ENCODE measurements at places on chromosomes 3 and 15.
A peak's percentile ranks its signal among the peaks of the same experiment; 100 is the strongest.

DNA sequence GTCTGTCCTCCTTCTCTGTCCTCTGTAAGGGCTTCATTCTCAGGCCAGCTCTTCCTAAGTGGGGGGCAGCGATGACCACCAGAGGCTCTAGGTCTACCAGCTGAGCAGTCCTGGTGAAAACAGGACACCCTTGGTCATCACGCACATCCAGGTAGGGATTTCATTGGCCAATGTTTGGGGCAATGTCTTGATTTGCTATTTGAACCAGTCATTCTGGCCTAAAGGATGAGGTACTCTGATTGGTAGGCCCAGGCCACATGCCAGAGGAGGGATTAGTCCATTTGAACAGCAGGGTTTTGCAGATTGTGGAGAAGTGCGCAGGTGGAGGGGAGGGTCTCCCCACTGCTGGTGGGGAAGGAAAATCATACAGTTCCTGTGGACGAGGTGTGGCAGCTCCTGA lies 57.3 kb downstream of the PLXNA1 start:
- no peak for DNase-seq

DNA sequence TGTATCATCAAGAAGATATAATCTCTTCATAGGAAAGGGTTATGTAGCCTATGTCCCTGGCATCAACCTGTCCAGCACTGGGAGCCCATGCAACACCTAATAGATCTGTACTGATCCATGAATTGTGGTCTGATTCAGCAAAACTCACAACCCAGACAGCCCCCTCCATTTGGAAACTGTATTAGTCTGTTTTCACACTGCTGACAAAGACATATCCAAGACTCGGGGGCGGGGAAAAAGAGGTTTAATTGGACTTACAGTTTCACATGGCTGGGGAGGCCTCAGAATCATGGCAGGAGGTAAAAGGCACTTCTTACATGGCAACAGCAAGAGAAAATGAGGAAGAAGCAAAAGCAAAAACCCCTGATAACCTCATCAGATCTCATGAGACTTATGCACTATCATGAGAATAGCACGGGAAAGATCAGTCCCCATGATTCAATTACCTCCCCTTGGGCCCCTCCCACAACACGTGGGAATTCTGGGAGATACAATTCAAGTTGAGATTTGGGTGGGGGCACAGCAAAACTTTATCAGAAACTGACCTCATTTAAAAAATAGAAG lies 83.3 kb downstream of the TRIM42 start:
- no peak for DNase-seq

DNA sequence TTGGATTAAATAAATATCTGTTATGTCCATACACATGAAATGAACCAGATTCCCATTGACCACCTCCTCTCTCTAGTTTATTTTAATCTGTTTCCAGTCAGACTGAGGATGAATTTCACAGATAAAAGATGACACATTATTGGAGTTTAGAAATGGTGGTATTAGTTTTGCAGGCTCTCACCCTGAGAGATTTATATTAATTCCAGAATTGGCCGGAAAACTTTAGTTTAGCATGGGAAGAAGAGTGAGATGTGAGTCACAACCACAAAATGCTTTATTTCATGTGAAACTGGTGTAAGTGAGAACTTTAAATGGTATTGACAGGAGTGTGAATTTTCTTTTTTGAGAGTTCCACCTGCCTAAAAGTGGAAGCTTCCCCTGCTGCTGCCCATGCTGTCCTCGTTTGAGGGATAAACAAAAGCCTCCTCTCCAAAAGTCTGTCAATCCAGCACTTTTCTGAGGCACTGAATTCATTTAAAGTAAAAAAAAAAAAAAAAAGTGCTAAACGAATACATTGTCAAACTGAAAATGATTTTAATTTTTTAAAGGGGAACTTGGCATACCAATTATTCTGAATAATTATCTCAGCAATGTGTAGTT lies 65.1 kb upstream of the EPHA3 start:
- peak; percentile 28 for DNase-seq

- DNase-seq = no peak
Measured at GRCh38 chr3:193947596-193947995, 188.4 kb upstream of the HES1 start.

- peak; percentile 48 for DNase-seq
Measured at GRCh38 chr3:108342837-108343486, 46.6 kb downstream of the HHLA2 start.

DNA sequence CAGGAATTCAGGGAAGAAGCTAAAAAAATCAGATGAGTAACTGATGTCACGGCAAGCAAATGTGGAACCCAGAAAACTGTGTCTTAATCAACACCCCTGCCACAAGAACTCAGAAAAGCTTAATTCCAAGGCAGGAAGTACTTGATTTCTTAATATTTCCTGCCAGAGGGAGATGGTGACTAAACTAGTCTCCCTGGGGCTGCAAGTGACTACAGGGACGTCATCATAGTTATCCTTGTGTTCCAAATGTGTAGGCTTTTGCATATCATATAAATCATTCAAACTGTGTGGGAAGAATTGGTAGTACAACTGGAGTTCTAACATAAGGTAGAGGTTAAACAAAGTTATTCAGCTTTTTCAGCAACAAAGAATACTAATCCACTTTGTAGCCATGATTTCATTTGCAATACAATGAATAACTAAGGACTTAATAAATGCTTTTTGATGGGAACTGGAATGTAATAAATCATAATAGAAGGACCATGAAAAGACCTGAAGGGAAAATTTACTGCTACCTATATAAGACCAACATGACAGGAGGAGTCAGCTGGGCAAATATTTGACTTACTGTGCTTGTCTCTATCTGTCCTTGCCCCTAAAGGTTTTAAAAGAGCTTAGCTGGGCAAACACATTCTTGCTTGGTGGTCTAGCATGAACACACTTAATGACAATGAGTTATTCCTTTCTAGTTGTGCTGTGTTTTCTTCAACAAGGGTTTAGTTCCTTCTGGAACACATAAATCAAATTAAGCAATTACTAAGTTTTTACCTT lies 76.0 kb upstream of the NECTIN3 start:
- peak; percentile 3 for DNase-seq

DNA sequence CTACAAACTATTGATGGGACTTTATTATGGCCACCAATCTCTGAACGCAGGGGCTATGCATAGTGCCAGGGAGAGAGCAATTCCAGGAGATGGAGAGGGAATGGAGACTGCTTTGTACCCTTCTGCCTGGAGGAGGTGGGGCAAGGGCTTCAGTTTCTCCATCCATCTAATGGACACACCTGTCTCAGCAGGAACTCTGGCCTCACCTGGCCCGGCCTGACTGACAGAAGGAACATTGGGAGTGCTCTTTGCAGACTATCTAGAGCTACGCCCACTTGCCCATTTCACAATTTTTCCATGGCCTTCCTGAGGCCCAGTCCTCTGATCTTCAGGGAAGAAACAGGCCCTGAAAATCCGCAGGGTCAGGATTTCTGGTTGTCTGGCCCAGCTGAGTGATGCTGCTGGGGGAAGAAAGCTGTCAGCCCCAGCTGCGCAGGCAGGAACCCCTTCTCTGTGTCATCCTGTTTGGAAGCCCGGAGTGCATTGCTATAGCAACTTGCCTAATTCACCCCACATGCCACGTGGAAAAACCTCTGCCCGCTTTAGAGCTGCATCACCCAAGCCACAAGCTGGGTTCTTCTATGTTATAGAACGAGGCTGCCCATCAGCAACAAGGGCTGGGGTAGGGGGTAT lies 6.4 kb downstream of the ITGA11 start:
- DNase-seq = peak; percentile 67

DNA sequence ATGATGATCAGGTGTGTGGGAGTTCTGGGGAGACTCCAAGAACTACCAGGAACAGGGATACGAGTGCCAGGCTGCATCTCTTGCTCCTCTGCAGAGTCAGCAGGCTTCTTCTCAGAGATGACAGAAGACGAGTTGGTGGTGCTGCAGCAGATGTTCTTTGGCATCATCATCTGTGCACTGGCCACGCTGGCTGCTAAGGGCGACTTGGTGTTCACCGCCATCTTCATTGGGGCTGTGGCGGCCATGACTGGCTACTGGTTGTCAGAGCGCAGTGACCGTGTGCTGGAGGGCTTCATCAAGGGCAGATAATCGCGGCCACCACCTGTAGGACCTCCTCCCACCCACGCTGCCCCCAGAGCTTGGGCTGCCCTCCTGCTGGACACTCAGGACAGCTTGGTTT lies 7.9 kb downstream of the PRRT3 start:
- DNase-seq = no peak

DNA sequence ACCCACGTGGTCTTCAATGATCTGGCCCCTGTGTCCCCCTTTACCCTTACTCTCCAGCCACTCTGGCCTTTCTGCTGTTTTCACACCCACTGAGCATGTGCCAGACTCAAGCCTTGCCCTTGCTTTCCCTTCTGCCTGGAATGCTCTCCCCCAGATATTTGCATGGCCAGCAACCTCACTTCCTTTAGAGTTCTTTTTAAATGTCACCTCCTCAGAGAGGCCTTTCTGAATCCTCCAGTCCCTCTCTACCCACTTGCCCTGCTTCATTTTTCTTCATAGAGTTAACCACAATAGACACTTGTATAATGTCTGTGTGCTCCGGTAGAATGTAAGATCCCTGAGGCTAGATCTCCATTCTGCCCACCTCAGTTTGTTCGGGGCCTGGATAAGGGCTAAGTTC lies 39.4 kb upstream of the TIPARP start:
- no peak for DNase-seq

- DNase-seq = no peak
Measured at GRCh38 chr15:75090388-75090734, 67.0 kb downstream of the PPCDC start.

DNA sequence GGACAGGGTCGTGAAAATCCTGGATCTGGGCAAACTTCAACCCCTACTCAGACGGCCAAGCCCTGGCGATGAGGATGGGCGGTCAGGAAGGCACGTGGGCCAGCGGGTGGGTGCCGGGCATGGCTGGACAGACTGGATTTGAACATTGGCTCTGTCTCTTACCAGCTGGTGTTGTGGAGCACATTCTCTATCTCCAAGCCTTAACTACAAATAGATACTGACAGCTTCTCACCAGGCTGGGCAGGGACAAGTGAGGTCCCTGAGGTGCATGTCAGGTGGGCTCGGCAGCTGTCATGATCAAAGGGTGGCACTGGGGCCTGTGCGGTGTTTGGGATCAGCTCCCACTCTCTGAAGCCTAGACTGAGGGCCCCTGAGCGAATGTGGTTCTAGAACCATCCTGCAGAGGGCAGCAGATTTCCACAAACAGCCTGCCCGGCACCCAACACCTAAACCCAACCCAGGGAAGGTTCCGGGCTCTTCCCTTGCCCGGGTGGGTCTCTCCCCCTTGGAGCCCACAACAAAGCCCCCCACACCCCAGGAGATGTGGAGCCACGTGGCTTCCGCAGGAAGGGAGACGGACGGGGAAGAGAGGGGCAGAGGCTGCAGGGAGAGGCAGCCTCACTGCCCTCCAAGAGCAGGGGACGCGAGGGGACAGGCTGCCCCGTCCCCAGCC lies 58.4 kb downstream of the RGMA start:
- DNase-seq = peak; percentile 40

- DNase-seq = no peak
Measured at GRCh38 chr3:59143447-59143846, 93.6 kb upstream of the CFAP20DC start.

DNA sequence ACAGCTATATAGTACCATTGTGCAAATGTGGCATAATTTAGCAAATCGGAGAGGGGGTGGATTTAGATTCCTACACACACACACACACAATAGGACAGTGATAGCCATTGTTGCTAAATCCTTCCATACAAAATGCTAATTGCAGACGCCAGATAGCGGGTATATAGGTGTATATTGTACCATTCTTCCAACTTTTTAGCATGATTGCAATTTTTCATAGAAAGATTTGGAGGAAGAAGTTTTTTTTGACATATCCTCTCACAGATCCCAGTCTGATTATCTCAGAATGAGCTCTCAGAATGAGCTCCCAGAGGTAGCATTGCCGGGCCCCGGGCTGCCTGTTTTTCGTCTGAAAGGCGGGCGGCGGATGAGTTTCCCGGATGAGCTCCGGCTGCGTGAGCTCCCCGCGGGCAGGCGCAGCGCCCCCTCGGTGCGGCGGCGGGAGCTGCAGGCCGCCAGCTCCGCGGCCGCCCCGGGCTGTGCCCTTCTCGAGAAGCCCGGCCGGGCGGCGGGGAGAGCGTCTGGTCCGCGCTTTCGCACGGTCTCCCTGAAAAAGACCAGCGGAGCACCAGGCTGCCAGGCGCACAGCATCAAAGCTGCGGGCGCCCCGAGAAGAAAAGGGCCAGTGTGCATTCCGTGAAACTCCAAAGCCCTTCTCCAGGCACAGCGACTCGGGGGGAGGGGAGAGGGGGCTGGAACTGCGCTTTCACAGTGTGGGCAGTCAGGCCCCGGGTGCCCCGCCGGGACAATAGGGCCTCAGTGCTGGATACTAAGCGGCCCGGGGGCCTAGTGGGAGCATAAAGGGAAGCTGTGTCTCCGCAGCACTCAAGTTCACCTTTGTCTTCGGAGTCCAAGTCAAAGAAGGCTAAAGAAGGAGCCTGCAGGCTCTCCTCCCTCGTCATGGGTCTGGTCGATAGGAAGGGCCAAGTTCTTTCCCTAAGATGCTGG lies 12.0 kb upstream of the SHC4 start:
- DNase-seq = peak; percentile 62

- no peak for DNase-seq
Measured at GRCh38 chr3:55486101-55486856, 827 bp downstream of the WNT5A start.

DNA sequence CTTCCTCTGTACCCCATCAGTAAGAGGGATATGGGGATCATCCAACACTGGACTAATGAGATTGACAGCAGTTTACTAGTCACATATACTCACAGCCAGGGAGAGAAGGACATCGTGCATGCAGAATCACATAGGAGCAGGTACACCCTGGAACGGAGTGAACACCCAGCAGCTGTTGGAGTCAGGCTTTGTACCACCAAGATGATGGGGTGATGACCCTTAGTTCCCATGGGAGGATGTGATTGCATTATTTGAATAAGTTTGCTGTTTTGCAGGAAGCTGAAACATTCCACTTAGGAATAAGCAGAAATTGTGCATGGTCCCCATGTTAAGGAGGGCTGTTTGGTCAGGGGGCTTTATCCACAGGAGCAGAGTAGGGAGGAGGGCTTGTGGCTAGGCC lies 482.7 kb upstream of the PDZRN3 start:
- no peak for DNase-seq

DNA sequence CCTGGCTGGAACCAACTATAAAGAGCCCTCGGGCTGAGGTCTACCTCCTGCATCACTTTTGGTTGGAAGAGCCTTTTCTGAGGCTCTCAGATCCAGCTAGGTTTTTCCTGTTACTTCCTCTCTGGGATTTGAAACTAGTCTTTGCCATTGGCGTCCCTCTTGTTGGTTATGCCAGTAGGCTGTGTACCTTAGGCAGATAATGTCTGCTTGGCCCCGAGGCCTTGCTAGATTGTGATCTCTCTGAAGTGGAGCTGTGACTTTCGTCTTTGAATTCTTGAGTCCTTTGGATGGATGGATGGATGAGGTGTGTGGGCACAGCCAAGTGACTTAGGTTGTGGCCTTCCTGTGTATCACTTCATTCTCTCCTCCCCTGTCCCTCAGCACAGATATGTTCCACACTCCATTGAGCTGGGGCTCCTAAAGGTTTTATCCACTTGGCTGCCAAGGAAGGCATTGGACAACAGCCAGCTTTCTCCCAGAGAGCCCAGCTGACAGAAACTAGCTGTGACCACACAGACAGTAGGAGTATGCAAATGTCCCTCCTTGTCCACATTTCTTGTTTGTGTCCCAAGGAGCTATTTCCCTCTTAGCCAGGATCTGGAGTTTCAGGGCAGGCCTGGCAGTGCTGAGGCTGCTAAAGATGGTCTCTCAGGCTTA lies 7.9 kb upstream of the DNAJC17 start:
- no peak for DNase-seq

- no peak for DNase-seq
Measured at GRCh38 chr3:9168241-9168741, 81.2 kb downstream of the SRGAP3 start.

GRCh38 chr15:99477791-99478471 lies 87.9 kb upstream of the MEF2A start:
- no peak for DNase-seq
